ENCODE measurements at places on chromosomes 4 and X.

GRCh38 chr4:129545599-129546278, 449.8 kb downstream of the C4orf33 start:
- no peak for DNase-seq

GRCh38 chr4:98994474-98995182, 893 bp upstream of the METAP1 start:
- no peak for DNase-seq

DNA sequence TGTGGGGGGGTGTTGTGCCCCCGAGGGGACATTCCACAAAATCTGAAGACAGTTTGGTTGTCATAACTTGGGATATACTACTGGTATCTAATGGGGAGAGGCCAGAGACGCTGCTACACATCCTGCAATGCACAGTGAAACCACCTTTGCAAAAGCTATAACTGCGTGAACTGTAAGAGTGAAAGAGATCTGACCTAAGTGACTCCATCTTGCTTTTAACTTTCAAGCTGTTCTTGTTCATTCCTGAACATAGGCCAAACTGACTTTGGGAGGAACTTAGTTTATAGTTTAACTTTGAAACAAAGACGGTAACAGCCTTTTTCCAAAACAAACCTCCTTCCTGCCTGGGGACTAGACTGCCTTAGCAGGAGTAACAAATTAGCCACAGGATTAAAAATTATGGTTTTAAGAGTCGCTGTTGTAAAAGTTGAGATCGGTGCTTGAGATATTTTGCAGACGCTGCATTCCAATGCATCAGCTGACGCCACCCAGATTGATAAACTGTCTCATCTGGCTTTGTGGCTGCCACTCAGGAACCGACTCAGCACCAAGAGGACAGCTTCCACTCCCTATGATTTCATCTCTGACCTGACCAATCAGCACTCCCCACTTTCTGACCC, 70.9 kb downstream of the ATXN3L start:
- DNase-seq: no peak

DNA sequence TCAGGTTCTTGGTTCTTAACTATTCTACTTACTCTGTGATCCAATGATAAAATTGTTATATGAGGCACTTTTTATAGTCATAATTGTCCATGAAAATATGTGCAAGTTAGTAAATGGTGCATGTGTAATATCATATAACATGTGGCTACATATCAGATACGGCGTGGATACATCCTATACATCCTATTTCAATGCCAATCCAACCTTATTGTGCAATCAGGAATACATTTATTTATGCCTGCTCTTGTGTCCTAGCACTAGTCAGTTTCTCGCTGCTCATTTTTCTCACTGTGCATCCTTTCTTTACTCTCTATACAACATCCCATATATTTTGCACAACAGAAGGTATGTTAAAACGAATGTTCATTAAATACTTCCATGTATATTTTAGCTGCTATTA, 1141.1 kb downstream of the FAT4 start:
- DNase-seq: no peak

DNA sequence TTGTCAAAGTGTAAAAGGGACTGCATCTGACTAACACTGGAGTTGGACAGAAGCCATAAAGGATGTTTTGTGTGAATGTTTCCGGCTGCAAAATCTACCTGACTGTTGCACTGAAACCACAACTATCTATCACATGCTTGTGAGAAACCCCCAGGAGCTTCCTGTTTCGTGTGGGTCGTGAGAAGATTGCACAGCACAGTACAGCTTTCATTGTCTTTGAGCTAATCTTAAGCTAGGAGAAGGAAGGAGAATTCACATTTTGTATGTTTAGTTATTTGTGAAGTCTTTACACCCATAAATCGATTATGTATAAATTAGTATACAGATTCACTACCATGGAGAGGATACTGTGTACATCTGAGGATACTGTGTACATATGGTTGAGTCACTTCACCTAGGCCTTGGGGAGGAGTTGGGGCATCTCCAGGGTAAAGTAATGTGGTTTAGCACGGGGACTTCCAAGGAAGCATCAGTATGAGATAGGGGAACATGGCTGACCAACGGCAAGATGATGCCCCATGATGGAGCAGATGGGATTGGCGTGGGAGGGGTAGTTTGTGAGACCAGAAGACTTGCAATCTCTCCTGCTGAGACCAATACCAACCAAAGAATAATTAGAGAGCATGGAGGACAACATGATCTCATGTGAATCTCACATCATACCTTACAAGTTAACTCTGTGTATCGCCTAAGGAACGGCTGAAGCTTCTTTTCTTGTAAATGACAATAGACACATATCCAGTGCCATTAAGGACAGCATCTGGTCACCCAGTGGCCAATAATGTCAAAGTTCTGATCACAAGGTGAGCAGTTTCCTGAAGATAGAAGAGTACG, 43.1 kb upstream of the FAM9C start:
- DNase-seq: no peak

DNA sequence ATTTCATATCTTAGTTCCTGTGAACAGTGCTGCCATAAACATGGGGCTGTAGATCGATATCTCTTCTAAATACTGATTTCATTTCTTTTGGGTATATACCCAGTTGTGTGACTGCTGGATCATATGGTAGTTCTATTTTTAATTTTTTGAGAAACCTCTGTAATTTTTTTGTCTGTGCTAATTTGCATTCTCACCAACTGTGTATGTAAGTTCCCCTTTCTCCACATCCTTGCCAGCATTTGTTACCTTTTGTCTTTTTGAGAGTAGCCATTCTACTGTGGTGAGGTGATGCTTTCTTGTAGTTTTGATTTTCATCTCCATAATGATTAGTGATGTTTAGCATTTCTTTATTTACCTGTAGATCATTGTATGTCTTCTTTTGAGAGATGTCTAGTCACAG, 2086.5 kb upstream of the TENM3 start:
- DNase-seq: no peak

DNA sequence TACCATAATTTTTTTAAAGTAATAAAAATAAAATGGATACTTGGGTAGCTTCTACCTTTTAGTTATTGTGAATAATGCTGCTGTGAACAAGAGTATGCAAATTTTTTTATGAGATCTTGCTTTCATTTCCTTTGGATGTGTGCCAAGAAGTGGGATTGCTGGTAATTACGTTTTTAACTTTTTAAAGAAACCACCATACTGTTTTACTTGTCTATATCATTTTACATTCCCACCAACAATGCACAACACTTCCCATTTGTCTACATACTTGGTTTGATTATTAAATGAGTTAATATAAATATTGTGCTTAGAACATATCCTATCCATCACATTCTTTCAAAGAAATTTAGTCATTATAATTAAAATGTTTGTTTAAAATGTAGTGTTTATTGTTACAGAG, 3.9 kb upstream of the SULT1B1 start:
- no peak for DNase-seq

DNA sequence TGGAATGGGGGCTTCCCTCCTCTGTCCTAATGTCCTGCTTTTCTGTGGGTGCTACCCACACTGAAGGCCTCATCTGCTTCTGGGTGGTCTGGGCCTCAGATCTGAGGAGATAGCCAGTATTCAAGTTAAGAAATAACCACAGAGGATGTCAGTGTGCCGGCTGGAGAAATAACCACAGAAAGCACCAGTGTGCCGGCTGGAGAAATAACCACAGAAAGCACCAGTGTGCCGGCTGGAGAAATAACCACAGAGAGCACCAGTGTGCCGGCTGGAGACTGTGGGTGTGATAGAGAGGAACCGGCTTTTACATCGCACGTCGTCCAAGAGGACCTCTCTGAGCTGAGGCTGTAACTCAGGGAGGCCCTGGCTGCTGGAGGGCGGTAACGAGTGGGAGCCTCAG, 65.7 kb upstream of the PSAPL1 start:
- no peak for DNase-seq

DNA sequence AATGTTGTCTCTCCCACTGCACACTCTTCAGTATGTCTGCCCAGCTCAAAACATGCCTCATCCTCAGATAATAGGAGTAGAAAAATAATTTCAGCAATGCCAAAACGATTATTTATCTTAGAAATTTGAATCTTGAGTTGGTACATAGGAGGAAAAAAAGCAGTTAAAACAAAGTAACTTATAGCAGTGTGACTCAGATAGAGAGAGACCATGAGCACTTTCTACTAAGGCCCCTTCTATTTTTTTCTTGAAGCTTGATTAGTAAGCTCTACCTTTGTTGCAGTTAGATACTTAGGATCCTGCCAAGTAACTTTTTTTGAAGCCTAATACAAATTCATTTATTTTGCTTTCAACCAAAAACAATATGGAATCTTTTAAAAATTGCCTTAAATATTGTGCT, 212.3 kb downstream of the MAD2L1 start:
- no peak for DNase-seq

DNA sequence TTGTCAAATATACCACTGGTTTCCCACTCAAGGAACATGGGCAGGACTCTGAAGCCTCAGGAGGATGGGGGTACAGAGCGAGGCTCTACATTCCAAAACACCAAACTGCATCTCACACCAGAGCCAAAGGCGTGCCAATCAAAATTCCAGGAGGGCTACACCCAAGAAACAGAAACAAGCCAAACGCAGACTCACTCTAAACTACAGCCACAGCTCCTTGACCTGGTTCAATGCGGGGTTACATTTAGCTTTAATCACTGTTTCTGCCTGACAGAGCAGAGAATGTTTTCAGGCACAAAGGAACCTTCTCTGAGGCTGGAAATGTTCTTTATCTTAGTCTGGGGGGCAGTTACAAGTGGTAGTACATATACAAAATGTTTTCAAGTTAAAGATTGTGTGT, 2121.5 kb upstream of the AGA start:
- DNase-seq: no peak

DNA sequence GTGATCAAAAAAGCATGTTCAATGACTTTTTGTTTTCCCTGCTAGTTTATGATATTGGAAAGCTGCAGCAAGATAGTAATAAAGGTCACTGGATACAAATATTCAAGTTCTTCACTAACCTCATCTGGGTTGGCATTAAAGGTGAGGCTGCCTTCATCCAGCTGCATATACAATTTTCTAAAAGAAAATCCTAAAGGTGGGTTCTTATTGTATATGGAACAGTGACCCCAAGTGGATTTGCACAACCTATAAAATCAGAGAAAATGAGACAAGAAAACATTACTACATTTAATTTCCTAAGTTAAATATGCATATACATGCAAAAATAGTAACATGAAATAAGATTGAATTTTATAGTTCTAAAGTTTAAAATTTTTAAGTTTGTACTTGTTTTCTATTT, 23.9 kb downstream of the FBXO8 start:
- DNase-seq: no peak

DNA sequence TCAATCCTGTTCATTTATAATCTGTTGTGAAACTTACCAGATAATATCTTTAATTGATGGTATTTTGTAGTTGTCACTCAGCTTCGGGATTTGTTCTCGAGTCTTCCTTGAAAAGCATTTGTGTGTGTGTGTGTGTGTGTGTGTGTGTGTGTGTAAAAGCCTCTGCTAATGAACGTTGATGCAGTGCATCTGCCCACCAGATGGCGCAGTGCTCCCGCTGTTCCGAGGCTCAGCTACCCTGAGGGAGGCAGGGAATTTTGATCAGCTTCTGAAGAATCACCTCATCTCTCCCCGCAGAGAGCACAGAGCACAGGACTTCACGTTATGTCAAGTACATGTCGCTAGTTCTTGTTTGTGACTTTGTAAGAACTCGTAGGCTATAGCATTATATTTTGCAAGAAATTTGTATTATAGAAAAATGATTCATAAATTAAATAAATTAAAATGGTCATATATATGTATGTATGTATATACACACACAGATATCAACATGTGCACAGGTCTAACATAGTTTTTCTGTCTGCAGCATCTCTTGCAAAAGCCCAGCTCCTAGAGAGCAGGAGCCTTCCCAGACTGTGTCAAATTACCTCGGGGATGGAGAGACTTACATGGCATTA, 316.7 kb upstream of the IGFBP7 start:
- no peak for DNase-seq

DNA sequence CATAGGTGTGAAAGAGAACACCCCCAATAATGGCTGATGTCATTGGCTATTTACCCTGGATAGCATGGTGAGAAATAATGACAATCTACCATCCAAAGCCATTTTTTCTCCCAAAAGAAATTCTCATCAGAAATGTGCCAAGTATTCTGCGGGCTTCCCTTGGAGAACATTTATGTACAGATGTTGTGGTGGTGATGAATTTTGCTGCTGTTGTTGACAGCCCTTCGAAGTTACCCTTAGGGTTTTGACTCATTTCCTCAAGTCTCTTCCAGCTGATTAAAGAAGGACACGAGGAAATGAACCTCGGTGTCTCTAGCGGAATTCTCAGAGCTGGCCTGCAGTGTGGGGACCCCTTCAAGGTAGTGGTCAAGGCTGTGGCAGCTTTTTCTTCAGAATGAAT, 3.4 kb downstream of the KIT start:
- peak; percentile 27 for DNase-seq

DNA sequence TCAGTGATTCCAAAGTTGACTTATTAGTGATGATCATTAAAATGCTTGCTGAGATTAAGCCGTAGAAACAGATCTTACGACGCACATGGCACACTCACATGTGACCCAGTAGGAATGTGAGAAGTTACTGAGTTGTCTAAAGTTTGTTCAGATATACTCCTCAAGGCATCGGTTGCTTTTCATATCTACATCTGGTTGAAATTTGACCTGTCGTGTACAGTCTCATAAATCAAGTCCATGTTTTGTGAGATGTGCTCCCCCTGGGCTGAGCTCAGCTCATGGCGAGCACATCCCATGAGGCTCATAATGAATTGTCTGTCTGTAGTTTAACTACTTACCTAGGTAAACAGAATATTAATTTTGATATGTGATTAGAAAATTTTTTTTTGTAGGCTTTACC, 67.0 kb downstream of the TNIP2 start:
- no peak for DNase-seq

DNA sequence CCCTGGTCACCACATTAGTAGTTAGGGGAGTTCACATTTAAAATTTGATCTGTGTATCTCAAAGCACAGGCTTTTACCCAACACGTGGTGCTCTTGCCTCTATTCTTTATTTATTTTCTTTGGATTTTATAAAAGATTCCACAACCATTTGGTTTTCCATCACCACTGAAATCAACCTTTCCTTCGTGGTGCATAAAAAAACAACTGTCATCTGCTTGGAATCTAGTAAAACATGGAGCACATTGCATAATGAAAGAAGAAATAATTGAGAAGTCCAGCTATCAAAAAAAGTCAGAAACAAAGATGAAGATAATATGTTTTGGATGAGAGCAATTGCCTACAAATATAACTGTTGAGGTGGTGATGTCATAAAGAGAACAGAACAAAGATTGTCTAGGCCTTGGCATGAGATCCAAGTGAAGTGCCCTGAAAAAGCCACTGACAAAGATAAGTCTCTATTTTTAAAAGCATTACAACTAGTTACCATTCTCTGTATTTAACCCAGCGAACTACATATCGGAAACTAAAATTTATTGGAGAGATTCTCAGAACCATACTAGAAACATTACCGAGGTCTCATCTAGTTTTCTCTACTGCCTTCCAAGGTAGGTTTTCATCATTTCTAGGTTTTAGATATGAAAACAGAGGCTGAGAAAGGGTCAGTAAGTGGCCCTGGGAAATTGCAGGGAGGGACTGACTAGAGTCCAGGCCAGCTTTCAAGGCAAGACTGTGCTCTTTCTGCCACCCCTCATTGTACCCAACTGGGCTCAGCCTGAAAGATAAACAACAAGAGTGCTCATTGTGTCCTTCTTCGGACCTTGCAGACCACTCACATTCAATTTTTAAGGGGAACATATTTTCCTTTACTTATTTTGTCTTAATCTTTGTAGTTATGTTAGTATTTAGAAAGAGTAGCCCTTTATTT, 127.3 kb downstream of the MAD2L1 start:
- DNase-seq: no peak
